H1 (cell line): ENCODE measurements at places on chromosomes 13 and 19.

GRCh38 chr13:113403255-113404104 is 39.5 kb upstream of the GRTP1 start:
- no peaks in the 10 kb centered on the region for H3K27me3 ChIP-seq
- no peaks in the 10 kb centered on the region for H3K36me3 ChIP-seq

DNA sequence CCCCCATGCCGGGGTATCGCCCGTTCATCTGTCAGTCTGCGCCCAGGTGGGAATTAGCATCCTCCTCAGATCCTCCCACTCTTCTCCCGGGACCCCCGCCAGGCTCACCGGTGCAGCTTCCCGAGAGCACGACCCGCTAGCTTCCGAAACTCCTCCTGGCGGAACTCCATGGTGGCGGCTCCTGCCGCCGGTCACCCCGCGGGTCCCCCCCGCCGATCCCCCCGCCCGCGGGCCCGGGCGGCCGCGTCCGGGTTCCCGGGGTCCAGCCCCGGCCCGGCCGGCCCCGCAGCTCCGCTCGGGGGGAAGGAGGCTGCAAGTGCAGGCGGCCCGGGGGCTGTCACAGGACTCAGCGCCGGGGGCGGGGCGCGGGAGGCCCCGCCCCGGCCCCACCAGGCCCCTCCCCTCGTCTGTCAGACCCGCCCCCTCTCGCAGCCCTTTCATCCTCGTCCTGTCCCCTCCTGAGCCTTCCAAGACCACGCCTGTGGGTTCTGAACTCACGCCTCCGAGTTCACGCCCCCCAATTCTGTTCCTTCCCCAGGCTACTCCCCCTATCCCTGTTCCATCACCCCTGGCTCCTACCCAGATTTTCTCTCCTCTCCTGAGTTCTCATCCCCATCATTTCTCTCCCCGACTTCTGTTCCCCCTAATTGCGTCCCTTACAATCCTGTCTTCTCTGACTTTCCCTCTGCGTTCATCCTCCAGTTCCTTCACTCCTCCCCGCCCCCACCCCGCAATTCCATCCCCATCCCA is at the start of gene SLC17A7:
TSS of gene SLC17A7 (minus strand) at position 318 of the 750 bp plus-strand sequence. CDS start at position 170, 148 bp downstream.
- H3K4me1 ChIP-seq, result peaks cover 10% of the 10 kb centered on the region
- no peaks in the 10 kb centered on the region; the same call in 1 of the 2 replicates for H3K36me3 ChIP-seq
- peaks cover 39% of the 10 kb centered on the region for H3K27me3 ChIP-seq
- H3K4me3 ChIP-seq, result peak within 1 kb of the TSS; percentile 39

DNA sequence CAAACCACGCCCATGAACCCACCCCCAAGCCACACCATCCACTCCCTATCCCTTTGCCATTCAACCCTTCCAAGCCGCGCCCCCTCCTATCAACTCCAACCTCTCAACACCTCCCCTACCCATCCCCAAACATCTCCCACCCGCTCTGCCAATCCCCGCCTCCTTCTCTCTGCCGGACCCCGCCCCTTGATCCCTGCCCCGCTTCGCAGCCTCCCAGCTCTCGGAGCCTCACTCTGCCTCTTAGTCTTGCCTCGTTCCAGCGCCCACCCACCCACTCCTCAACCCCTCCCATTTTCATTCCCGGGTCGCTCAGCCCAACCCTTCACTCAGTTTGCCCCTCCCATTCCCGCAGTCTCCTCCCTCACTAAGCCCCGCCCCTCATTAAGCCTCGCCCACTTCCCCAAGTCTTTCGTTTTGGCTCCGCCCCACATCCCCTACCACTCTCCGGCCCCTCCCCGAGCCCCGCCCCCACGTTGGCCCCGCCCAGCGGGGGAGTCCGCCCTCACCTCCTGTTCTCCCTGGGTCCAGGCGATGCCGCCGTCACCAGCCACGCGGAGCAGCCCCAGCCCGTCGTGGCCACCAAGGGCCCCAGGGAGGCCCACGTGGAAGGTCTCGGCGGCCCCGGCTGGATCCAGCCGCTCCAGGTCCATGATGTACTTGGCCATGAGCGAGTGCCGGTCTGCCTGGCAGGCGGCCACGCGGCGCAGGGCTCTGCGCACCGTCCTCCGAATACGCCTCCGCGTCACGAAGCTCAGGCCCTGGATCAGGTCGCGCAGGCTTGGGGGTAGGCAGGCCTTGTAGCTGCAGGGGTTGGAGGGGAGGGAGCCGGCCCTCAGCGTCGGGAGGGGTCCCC is 5.7 kb downstream of the JAK3 start:
- H3K4me3 ChIP-seq, result peak overlapping the region; percentile 61
- peaks cover 11% of the 10 kb centered on the region; the same call in 1 of the 2 replicates for H3K4me1 ChIP-seq
- no peaks in the 10 kb centered on the region; the same call in 1 of the 2 replicates for H3K27me3 ChIP-seq
- peak; percentile 99 for DNase-seq

- no peaks in the 10 kb centered on the region for H3K36me3 ChIP-seq
- H3K27ac ChIP-seq, result no peak overlapping the region
- DNase-seq, result no peak
- H3K27me3 ChIP-seq, result no peaks in the 10 kb centered on the region
- H3K4me3 ChIP-seq, result peak overlapping the region; percentile 85
- no peaks in the 10 kb centered on the region for H3K4me1 ChIP-seq
Observed at GRCh38 chr13:95677564-95678266, 776 bp downstream of the DNAJC3 start.

GRCh38 chr19:16822648-16823047 is 6.5 kb upstream of the SIN3B start:
- no peak overlapping the region for H3K4me3 ChIP-seq
- H3K27me3 ChIP-seq, result no peaks in the 10 kb centered on the region
- H3K27ac ChIP-seq, result no peak overlapping the region
- DNase-seq, result no peak
- peaks cover 10% of the 10 kb centered on the region for H3K4me1 ChIP-seq
